ENCODE measurements at places on chromosomes 2 and 18.

DNA sequence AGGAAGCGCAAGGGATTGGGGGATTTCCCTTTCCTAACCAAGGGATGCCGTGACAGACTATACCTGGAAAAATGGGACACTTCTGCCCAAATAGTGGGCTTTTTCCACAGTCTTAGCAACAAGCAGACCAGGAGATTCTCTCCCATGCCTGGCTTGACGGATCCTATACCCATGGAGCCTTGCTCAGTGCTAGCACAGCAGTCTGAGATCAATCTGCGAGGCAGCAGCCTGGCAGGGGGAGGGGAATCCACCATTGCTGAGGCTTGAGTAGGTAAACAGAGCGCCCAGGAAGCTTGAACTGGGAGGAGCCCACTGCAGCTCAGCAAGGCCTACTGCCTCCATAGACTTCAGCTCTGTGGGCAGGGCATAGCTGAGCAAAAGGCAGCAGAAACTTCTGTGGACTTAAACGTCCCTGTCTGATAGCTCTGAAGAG is 3.2 kb upstream of the PUS10 start:
- DNase-seq, result no peak

GRCh38 chr2:41722668-41723369 is 325.0 kb upstream of the PKDCC start:
- no peak for DNase-seq

DNA sequence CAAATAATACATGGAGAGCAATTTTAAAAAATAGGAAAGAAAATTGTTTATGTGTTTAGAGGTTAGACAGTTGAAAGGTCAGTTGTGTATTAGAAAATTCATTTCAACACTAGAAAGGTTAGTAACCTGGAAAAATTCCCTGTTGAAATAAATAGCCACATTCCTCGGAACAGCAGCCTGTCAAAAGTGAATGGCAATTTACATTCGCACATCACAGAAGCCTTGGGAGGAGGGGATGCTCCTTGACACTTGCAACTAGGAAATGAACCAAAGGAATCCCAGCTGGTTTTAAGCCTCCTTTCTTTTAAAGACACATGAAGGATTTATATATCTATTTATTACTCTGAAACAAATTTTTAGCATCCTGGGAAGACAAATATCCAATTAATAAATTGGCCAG is 653.5 kb upstream of the LRRTM4 start:
- DNase-seq, result no peak

- DNase-seq, result no peak
Observed at GRCh38 chr2:108986916-108987510, 2.0 kb downstream of the EDAR start.

DNA sequence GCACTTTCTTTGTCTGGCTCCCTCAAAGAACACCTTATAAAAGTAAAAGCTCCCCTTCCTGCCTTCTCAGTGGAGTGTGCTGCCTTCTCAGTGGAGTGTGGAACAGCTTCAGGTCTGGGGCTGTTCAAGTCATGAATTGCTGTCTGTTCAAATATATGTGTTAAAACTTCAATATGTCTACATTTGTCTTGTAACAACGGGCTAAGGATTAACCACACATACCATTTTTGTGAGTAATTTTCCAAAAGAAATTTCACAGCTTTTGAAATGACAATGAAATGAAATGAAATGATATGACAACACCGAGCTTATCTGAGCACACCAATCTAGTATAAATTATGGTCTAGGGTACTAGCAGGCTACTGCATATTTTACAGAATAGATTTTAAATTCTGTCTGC is 42.9 kb downstream of the CABYR start:
- no peak for DNase-seq

GRCh38 chr18:48629730-48630324 is 91.0 kb downstream of the CTIF start:
- DNase-seq, result peak; percentile 32

GRCh38 chr2:163373496-163373895 is 362.3 kb downstream of the FIGN start:
- no peak for DNase-seq

GRCh38 chr2:64598226-64598625 is 55.5 kb downstream of the SERTAD2 start:
- DNase-seq, result no peak

DNA sequence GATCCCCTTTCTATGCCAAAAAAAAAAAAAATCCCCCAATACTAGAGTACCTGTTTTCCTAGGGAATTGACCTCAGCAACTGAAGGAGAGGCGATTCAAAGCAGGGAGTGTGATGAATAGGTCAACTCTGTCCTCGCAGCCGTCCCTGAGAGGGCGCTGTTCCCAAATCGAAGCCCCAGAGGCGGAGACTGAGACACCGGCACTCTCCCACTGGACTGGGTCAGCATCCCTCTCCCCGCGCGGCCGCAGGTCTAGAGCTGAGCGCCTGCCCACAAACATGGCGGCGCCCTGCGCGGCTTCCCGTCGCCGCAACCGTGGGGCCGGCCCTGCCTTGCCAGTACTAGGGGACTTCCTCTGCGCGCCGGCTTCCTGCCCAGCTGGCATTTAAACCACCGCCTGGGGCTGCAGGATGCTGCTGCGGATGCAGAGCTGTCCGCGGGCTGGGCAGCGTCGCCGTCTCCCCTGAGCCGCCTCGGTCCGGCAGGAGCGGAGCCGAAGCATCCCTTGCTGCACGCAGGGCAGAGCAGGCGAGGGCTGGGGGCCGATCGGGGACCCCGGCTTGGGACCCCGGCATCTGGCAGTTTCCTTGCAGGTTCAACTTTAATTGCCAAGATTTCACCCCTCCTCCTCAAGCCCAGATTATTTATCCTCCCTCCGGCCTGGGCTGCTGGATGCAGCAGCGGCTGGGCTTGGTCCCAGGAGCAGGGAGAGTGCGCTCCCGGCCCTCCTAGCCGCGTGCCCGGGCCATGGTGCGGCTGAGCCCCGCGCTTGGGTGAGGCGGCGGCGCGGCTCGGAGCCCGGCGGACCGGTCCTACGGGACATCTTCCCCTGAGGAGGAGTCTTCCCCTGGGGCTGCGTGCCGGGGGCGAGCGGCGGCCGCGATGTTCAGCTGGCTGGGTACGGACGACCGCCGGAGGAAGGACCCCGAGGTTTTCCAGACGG is at the start of gene EHD3:
Gene EHD3 (plus strand): TSS at position 412 of the 942 bp plus-strand sequence. CDS start 470 bp downstream, at position 882.
- peak; percentile 98 for DNase-seq

- DNase-seq, result no peak
Observed at GRCh38 chr2:159091976-159092375, 123.5 kb downstream of the TANC1 start.

DNA sequence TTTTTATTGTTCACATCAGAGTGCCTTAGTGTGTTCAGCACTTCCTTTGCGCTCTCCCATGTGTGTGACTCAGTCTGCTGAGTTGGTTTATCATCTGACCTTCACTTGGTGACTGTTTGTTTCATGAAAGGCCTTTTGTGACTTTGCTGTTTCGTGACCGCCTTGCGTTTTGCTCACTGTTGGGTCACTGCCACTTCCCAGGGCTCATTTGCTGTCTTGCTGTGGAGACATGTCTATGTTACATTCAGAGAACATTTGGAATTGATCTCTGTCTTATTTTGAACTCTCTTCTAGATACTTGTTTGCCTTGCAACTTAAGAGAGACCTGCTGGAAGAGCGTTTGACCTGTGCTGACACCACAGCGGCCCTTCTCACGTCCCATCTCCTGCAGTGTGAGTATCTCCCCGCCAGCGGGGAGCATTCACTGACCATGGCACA is 54.7 kb downstream of the FARP2 start:
- DNase-seq, result no peak

DNA sequence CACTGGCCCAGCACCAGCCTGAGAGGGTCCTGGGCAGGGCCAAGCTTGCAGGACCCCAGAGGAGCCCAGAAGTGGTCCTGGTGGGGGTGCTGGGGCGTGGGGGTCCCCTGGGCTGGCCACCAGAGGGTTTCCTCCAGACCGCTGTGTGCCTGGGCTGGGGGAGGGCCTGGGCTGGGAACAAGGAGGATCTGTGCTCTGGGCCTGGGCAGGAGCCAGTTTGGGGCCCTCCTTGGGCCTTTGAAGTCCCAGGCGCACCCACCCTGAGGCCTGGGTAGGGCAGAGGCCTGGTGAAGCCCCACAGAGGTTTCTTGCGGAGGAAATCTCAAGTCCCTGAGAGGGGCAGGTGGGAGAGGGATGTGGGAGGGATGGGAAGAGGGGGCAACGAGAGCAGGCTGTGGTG is 63.4 kb upstream of the GPC1 start:
- no peak for DNase-seq

- no peak for DNase-seq
Observed at GRCh38 chr2:86703704-86704361, 16.3 kb upstream of the RMND5A start.

- DNase-seq, result peak; percentile 97
Observed at GRCh38 chr2:241148891-241149674, at the start of gene PASK. TSS of gene PASK (minus strand) at chr2:241149472. CDS start at chr2:241143032, 6,440 bp downstream.

- DNase-seq, result peak; percentile 68
Observed at GRCh38 chr2:1582891-1583341, 161.4 kb downstream of the PXDN start.

- no peak for DNase-seq
Observed at GRCh38 chr2:100291152-100291970, 30.9 kb downstream of the LONRF2 start.

DNA sequence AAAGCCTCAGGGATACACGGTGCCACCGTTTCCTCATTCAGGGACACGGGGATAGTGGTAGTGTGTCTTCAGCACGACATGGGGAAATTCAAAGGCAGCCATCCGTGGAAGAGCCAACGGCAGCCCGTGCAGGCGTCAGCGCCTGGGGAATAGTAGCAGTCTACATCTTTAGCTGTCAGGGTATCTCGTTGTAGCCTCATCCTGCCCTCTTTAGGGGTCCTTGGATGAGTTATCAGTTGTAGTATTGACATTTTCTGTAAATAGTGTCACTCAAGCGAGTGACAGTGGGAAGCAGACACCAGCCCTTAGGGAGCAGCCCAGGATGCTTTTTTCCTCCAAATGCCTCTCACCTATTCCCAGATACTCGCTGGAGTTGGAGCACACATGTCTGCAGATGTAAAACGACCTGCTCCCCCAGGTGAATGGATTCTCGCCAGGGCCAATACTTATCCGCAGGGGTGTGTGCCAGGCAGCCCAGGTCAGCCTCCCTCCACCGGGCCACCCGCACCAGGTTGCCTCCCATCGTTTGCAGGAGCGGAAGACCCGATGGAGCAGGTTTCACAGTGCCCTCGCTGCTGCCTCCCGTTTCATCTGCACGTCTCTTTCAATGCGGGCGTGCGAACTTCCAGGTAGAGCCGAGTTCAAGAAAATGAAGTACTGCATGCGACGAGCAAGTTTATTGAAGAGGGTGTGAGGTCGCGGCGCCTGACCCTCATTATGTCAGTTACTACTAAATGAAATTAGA is 41.0 kb downstream of the AGAP1 start:
- peak; percentile 59 for DNase-seq

DNA sequence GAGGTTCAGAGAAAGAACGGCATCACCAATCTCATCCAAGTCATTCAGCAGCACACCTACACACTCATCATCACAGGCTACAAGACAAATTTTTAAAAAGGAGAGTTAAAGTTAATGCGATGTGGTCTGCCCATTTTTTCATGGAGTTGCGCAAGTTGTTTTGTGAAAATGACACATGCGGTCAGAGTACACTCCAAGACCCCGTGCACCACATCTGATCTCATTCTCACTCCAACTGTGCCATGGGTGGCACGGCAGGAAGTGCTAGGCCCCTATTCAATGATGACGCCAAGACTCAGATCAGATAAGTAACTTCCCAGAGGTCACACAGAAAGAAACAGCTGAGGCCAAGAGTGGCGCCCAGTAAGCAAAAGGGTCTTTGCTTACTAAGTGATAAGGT is 119.8 kb downstream of the LAMA1 start:
- no peak for DNase-seq

- DNase-seq, result no peak
Observed at GRCh38 chr2:111054791-111055691, 65.7 kb upstream of the BCL2L11 start.

- no peak for DNase-seq
Observed at GRCh38 chr2:101737478-101738255, 40.2 kb downstream of the MAP4K4 start.

DNA sequence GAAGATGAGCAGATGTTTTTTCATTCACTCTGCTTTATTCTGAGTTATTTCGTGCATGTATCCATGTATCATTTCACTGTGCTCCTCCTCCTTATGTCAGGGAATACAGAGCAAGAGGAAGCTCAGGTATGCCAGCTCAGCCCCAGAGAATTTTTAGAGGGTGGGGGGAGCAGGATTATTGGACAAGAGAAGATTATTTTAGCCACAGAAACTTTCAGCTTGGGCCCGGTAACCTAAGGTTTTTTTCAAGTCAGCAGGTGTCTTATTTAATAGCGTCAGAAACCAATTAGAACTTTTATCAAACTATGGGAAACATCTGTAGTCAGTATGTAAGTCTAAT is 232.9 kb upstream of the SIX3 start:
- no peak for DNase-seq

GRCh38 chr2:144703852-144704708 is 184.2 kb upstream of the ZEB2 start:
- peak; percentile 72 for DNase-seq

- DNase-seq, result no peak
Observed at GRCh38 chr2:119659601-119660342, 19.2 kb upstream of the TMEM177 start.

GRCh38 chr2:66830881-66831280 is 396.0 kb downstream of the MEIS1 start:
- no peak for DNase-seq

GRCh38 chr2:107393516-107393915 is 433.2 kb upstream of the RGPD4 start:
- no peak for DNase-seq

GRCh38 chr2:226746196-226746800 is 53.3 kb downstream of the IRS1 start:
- DNase-seq, result no peak

GRCh38 chr18:58488041-58488440 is 140.8 kb downstream of the ALPK2 start:
- no peak for DNase-seq

- DNase-seq, result no peak
Observed at GRCh38 chr2:117411983-117412382, 402.5 kb upstream of the DDX18 start.

DNA sequence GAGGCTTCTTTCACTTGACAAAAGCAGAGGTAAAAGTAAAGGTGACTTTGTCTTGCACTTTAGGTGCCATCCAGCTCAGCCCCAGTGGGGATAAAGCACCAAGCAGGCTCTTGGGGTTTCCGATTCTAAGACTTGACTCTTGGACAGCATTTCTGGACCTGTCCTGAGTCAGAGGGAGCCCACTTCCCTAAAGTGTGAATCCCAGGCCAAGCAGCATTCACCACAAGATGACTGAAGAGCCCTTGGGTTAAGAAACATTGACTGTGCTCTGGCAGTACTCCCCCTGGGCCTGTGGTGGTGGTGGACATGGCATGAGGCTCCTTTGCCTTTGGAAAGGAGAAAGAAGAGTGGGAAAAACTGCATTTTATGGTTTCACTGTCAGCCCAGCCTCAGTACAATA is 638.0 kb upstream of the VRK2 start:
- no peak for DNase-seq

GRCh38 chr2:18119883-18120282 is 241.4 kb downstream of the KCNS3 start:
- no peak for DNase-seq
